ENCODE measurements at places on chromosomes 4 and X.

DNA sequence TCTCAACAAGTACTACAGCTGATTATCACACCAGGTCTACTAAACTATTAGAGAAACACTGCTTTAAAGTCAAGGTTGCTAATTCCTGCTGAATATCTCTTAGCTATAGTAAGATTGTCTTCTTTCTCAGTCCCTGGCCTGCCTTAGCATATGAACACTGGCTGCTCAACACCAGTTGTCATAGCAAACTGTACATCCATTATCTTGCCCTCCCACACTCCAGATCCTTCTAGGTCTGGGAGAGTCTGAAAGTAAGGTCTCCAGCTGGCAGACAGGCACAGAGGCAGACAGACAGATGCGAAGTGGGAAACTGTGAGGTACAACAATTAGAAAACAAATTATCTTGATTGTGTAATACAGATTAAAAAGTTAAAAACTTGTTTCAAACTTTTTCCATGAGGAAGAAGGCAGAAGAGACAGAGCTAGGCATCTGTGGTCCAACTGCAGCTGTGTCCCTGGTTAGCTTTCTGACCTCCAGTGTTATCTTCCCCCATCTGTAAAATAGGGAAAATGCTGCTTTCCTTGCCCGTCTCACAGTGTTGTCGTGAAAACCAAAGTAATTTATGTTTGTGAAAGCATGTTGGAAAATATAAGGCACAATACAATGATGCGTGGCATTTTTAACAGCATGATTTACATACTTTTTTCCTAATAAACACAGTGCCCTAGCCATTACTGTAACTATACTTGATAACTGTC lies 133.8 kb downstream of the KLHL13 start:
- no peak for DNase-seq

- DNase-seq = no peak
Measured at GRCh38 chrX:19879181-19879580, 8.2 kb downstream of the SH3KBP1 start.

- peak; percentile 99 for DNase-seq
Measured at GRCh38 chr4:137531986-137532868, at the start of gene PCDH18. PCDH18 (minus strand) TSS chr4:137532494; CDS start chr4:137532088, 406 bp downstream.

DNA sequence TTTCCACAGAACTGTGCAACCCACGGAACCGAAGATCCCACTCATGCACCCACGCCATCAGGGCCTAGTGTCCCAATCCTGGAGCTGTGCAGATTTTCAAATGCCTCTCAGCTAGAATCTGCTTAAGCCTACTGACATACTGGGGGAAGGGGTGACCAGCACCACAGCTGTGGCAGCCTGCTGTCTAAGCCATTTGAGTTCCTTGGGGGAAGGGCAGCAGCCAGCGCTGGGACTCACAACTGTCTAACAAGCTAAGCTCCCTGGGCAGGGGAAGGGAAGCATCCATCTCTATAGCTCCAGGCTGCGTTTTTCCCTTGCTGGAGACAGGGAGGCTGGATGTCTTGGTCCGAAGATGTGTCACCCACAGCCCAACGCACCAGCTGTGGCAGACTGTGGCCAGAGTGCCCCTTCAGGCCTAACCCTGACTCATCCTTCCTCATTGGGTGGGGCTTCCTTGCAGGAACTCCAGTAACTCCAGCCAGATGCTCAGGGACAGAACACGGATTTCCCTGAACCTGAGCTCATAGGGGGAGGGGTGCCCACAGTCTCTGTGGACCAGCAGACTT lies 194.8 kb downstream of the CHRDL1 start:
- no peak for DNase-seq

- DNase-seq = no peak
Measured at GRCh38 chr4:113467581-113467980, 294.0 kb downstream of the CAMK2D start.

- no peak for DNase-seq
Measured at GRCh38 chrX:9372866-9373265, 92.0 kb upstream of the TBL1X start.

- DNase-seq = no peak
Measured at GRCh38 chrX:68532831-68533533, 34.1 kb downstream of the YIPF6 start.

- no peak for DNase-seq
Measured at GRCh38 chr4:602559-602942, 22.8 kb upstream of the PDE6B start.

GRCh38 chr4:85895755-85896154 lies 420.8 kb downstream of the ARHGAP24 start:
- no peak for DNase-seq

DNA sequence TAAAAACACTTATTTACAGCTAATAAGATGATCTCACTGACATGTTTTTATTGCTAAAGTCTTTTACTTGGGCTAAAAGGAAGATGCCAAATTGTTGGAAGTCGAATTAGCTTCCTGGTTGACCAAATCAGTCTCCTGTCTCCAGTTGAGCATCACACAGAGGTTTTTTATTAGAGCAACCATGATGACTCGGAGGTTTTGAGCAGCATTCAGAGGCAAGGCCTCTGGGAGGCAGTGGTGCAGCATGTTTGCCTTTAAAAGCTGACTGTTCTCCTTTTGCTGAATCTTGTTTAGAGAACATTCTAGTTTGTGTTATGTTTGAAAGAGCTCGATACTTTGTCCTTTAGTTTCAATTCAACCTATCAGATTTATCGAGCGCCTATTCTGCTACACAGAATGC lies 2.1 kb downstream of the UCHL1 start:
- peak; percentile 44 for DNase-seq

- no peak for DNase-seq
Measured at GRCh38 chr4:48596336-48596735, 106.3 kb downstream of the ZAR1 start.

- DNase-seq = no peak
Measured at GRCh38 chr4:38804654-38805295, at the start of gene TLR1. TLR1 (minus strand) TSS chr4:38804791; CDS start chr4:38798831, 5,960 bp downstream.

GRCh38 chr4:81724925-81725329 lies 253.2 kb upstream of the RASGEF1B start:
- DNase-seq = no peak

GRCh38 chrX:39935411-39936064 lies 162.2 kb downstream of the BCOR start:
- no peak for DNase-seq

- DNase-seq = no peak
Measured at GRCh38 chr4:77826275-77826674, 7.1 kb upstream of the CNOT6L start.

DNA sequence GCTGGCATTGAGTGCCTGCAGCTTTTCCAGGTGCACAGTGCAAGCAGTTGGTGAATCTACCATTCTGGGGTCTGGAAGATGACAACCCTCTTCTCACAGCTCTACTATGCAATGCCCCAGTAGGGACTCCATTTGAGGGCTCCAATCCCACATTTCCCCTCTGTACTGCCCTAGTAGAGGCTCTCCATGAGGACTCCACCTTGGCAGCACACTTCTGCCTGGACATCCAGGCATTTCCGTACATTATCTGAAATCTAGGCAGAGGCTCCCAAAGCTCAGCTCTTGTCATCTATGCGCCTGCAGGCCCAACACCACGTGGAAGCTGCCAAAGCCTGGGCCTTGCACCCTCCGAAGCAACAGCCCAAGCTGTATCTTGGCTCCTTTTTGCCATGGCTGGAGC lies 8.4 kb upstream of the SMAD1 start:
- DNase-seq = no peak

DNA sequence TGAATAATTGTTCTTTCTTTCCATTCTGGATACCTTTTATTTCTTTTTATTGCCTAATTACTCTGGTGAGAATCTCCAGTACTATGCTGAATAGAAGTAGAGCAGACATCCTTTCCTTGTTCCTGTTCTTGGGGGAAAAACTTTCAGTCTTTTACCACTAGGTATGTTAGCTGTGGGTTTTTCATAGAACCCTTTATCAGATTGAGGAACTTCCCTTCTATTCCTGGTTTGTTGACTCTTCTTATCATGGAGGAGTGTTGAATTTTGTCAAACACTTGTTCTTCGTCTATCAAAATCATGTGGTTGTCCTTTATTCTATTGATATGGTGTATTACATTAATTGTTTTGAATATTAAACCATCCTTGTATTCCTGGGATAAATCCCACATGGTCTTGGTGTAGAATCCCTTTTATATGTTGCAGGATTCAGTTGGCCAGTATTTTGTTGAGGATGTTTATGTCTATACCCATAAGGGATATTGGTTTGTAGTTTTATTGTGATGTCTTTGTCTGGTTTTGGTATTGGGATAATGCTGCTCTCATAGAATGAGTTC lies 23.6 kb downstream of the SH3BP2 start:
- no peak for DNase-seq

- no peak for DNase-seq
Measured at GRCh38 chr4:98828801-98829200, 100.1 kb downstream of the EIF4E start.

DNA sequence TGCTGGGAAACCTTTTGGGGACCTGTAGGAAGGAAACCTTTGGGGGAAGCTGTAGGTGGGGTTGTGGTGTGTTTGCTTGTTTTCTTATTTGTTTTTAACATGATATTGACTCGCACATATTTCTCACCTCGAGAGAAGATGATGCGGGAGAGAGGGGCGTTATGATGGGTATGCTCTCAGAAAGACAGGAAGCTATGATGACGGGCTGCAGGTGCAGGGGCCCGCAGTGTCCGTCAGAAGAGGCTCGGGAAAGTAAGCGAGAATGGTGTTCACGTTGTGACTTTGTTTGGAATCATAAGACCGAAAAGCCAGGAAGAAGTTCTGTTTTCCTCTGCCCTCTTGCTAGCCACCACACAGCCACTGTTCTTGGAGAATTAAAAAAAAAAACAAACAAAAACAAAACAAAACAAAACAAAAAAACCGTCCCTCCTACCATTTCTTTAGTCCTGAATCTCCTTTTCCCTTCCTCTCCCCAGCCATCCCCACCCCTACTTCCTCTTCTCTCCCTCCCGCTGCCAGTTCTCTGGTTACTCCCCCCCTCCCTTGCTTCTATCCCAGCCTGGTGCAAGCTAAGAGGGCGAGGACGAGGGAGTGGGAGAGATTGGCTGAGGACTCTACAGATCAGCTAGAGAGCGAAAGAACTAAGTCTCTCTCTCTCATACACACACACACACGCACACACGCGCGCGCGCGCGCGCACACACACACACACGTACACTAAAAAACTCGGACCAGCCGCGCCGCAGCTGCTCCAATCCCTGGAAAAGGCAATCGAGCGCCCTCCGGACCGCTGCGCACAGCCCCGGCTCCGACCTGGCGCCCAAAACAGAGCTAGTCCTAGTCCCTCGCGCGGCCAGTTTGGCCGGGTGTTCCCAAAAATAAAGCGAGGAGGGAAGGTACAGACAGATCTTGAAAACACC lies at the start of gene BMP3:
TSS of gene BMP3 (plus strand) at position 648 of the 920 bp plus-strand sequence. CDS start 577 bp downstream, outside the sequence.
- peak; percentile 1 for DNase-seq
